Stimulated activated naive CD8-positive, alpha-beta T cell treated with anti-CD3 and anti-CD28 coated beads, Interleukin-15, amount 100 ng/mL, for 72 hours (primary cell): ENCODE measurements at places on chromosomes 16 and 17.

- DNase-seq, result no peak
These were observed 128.5 kb upstream of the HS3ST2 start for GRCh38 chr16:22685459-22685830.

DNA sequence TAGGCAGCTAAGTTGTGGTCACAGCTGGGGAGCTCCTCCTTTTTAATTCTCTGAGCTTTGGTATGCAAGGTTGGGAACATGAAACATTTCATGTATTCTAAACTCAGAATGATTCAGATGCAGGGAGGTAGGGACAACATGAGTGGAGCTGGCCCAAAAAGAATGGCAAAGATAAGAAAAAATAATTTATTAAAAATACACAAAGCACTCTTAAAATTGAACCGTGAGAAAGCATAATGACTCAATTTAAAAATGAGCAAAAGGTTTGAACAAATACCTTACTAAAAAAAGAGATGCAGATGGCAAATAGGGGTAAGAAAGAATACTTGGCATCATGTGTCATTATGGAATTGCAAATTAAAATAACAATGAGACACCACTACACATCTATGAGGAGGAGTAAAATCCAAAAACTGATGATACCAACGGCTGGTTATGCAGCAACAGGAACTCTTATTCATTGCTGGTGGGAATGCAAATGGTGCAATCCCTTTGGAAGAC is 175.6 kb upstream of the IRX3 start:
- no peak for DNase-seq

DNA sequence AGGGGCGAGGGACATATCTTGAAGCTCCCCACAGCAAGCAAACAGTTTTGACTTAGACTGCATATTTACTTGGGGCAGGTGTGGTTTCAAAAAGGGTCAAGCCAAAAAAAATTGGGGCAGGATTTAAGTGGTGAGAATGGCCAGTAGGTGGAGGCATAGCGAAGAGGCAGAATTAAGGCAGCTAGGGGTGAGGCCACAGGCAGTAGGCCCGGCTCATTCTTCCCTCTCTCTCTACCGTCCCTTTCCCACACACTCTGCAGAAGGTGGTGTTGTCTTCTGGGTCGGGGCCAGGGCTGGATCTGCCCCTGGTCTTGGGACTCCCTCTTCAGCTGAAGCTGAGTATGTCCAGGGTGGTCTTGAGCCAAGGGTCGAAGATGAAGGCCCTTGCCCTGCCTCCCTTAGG is 2.6 kb downstream of the SHBG start:
- peak; percentile 55 for DNase-seq

- no peak for DNase-seq
These were observed 53.6 kb downstream of the GPRC5B start for GRCh38 chr16:19830902-19831560.

DNA sequence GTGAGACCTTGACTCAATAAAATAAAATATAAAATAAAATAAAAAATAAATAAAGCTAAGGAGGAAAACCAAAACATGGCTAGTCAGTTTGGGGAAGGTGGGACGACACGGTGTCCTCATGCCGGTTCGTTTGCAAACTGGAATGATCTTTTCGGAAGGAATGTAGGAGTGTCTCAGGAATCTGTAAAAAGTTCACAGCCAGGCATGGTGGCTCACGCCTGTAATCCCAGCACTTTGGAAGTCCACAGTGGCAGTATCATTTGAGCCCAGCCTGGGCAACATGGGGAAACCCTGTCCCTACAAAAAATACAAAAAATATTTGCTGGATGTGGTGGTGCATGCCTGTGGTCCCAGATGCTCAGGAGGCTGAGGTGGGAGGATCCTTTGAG is 14.7 kb upstream of the RPTOR start:
- no peak for DNase-seq

GRCh38 chr16:81527477-81528178 is 83.0 kb downstream of the CMIP start:
- DNase-seq, result no peak

DNA sequence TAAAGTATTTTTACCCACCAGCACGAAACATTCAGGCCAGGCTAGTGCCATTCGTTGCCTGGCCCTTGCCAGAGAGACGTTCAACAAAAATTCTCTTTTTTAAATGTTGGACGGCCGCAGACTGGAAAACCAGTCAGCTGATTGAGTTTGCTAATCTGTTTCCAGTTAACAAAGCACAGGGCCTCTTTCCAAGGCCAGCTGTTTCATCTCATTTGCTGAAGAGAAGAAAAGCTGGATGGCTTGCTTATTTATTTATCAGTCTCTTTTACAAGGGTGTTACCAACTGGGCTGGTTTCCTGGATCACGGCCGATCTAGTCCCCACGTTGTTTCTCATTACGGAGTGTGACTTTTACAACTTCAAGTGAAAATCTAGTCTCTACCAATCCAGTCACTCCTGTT is 418.7 kb upstream of the DYNLRB2 start:
- no peak for DNase-seq

DNA sequence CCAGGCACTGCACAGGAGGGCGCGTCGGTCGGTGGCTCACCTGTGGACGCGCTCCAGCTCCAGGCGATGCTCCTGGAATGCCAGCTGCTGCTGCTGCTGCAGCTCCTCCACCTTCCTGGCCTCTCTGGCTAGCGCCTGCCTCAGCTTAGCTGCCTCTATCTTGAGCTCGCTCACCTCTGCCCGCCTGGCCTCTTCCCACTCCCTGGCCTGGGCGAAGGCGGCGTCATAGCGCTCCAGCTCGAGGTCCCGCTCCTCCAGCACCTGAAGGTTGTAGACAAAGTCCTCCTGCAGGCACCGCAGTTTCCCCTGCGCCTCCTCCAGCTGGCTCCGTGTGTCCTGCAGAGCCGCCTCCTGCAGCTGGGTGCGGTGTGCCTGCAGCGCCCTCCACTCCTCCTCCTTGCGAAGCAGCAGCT is 11.1 kb downstream of the CCDC57 start:
- DNase-seq, result no peak

GRCh38 chr17:74733365-74734122 is 3.5 kb upstream of the RAB37 start:
- DNase-seq, result peak; percentile 39

- DNase-seq, result no peak
These were observed 68.3 kb downstream of the CACNG3 start for GRCh38 chr16:24324421-24324820.

DNA sequence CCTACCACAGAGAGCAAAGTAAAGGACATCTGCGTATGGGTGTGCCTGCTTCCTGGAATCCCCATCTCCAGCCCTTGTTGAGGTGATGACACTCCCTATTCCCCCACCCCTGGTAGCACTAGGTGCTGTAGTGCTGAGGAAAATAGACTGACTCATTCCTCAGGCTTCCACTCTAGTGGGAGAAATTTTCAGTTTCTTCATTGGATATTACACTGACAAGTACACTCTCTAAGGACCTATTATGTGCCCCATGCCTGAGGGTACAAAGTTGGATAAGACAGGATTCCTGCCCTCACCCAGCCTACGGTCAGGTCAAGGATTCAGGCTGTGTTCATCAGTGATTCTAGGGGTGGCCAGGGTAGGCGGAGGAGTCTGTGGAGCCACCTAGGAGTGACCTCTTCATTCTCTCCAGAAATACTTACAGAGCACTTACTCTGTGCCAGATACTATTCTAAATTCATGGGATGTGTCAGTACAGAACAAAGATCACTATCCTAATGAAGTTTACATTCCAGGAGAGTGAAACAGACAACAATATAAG is 4.5 kb upstream of the ZC3H7A start:
- no peak for DNase-seq

DNA sequence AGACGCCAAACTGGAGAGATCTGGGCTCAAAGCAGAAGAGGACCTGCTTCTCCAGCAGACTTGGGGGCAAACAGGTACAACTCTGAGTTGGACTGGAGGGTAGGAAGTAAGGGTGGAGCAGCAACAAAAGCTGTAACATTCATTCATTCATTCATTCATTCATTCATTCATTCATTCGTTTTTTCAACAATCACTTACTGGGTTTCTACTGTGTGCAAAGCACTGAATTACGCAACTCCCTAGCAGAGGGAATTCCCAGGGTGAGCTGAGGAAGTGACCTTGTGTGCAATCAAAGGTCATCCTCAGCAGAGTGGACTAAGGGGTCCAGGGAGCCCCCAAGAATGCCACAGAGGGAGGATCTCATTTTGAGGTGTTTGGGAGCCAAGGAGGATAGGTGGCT is 231.1 kb upstream of the SDK2 start:
- DNase-seq, result no peak

- DNase-seq, result no peak
These were observed 29.1 kb downstream of the STAT5A start for GRCh38 chr17:42317266-42317845.

- DNase-seq, result no peak
These were observed 203.7 kb upstream of the COX10 start for GRCh38 chr17:13865650-13866049.

DNA sequence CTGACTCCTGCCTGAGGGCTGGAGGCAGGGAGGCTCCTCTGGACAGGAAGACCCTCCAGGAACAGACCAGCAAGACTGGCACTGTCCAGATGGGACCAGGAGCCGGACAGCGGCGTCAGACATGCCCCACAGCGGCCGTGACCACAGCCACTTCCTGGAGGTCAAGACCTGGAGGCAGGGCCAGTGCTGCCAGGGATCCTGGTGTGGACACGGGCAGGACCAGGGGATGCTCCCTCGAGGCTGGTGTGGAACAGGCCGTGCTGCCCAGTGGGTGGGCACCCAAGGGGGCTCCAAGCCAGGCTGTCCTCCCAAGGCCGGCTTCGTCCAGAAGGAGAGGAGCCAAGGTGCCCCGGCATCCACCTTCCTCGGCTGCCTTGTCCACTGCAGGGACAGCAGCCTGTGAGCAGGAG is 4.5 kb upstream of the CCDC57 start:
- no peak for DNase-seq

DNA sequence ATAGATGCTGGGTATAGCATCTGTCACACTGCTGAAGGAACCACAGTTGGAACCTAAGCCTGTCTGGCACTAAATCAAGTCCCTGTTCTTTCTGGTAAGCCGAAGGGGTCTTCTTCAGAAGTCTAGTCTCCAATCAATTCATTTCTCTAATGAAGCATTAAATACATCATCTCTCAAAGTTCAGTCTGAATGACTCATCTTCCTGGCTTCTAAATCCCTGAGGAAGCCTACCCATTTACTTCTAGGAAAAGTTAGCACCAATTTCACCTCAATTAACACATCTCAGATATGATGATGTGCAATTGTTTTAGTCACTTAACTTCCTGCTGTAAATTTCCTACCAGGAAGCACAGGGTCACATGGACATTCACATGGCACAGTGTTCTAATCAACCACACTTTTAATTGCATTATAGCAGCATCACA is 49.9 kb downstream of the TEX14 start:
- no peak for DNase-seq

GRCh38 chr17:61482467-61482866 is 30.2 kb downstream of the TBX4 start:
- DNase-seq, result no peak

- DNase-seq, result no peak
These were observed 2.3 kb downstream of the STAT5A start for GRCh38 chr17:42290577-42290976.

GRCh38 chr16:89375021-89375420 is 115.3 kb downstream of the ANKRD11 start:
- DNase-seq, result no peak

- no peak for DNase-seq
These were observed 18.1 kb downstream of the UBE2O start for GRCh38 chr17:76434870-76435269.

GRCh38 chr16:12092544-12092921 is 116.0 kb downstream of the SNX29 start:
- DNase-seq, result no peak

- no peak for DNase-seq
These were observed 300.2 kb downstream of the MAP2K6 start for GRCh38 chr17:69714669-69715068.

GRCh38 chr16:88370365-88370764 is 12.4 kb upstream of the ZNF469 start:
- DNase-seq, result no peak

GRCh38 chr16:61617219-61617783 is 418.9 kb downstream of the CDH8 start:
- DNase-seq, result no peak

DNA sequence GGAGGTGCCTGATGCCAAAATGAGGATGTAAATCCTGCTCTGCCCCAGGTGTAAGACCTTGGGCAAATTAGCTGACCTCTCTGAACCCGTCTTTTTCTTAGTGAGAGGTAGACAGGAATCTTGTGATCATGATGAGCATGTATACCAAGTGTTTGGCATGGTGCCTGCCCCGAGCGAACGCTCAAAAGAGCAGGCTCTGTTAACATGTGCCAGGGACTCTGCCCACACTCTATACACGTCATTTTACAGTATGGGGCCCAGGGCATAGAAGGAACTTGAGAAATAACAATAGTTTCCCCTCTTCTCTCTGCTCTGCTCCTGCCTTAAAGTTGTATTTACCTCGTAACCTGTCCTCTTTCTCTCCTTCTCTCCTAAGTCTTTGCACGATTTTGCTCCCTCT is 9.3 kb upstream of the MAF start:
- DNase-seq, result no peak

- no peak for DNase-seq
These were observed 13.2 kb downstream of the RPH3AL start for GRCh38 chr17:339193-340061.

DNA sequence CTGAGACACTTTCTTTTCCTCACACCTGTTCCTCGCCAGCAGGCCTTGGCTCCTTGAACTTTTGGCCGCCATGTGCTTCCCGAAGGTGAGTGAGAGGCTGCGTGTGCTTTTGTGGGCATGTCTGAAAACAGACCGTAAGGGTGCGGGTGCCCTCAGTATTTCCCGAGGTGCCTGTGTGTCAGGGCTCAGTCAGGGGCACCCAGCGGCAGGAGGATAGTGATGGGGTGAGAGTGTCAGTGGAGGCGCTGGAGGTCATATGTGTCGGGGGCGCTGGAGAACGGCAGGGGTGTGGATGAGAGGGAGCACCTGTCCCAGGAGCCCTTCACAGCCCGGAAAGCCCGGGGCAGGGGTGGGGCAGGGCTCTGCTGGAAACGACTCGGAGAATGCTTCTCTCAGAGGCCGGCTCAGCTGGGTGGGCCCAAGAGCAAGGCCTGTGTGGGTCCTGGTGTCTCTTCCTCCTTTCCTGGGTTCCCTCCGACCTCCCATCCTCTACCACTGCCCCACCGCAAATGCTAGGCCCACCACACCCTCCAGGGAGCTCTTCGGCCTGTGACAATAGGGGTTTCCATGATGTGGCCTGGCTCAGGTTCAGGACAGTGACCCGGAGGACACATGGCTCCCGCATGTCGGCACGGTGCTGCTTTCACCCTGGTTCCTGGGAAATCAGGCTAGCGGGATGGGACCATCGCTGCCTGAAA is 451 bp downstream of the IL32 start:
- peak; percentile 46 for DNase-seq

- no peak for DNase-seq
These were observed 15.9 kb downstream of the TMEM92 start for GRCh38 chr17:50289991-50290702.

GRCh38 chr17:30378241-30378824 is 394 bp upstream of the CPD start:
- DNase-seq, result peak; percentile 61

GRCh38 chr16:86406056-86406455 is 104.3 kb upstream of the FOXF1 start:
- DNase-seq, result no peak
